CD4-positive, alpha-beta T cell treated with Interleukin-17A for 4 hours (primary cell): ENCODE measurements at places on chromosomes 16 and 17.

GRCh38 chr17:33178681-33179080 lies 114.4 kb downstream of the ASIC2 start:
- DNase-seq, result no peak

- no peak for DNase-seq
These were observed 23.7 kb upstream of the DRG2 start for GRCh38 chr17:18064053-18064452.

DNA sequence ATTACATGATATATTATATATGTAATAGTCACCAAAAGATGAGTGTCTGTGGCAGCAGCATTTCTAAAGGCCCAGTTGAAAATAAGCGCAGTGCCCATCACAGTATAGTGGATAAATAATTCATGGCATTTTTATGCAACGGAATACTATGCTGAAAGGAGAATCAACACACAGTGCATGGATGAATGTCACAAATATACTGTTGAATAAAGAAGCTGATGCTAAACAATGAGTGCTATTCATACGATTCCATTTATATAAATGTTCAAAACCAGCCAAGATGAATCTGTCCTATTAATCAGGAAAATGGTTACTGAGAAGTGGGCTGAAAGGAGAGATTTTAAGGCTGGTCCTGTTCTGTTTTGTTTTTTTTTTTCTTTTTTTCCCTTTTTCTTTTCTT lies 61.6 kb downstream of the HSD17B2 start:
- no peak for DNase-seq

DNA sequence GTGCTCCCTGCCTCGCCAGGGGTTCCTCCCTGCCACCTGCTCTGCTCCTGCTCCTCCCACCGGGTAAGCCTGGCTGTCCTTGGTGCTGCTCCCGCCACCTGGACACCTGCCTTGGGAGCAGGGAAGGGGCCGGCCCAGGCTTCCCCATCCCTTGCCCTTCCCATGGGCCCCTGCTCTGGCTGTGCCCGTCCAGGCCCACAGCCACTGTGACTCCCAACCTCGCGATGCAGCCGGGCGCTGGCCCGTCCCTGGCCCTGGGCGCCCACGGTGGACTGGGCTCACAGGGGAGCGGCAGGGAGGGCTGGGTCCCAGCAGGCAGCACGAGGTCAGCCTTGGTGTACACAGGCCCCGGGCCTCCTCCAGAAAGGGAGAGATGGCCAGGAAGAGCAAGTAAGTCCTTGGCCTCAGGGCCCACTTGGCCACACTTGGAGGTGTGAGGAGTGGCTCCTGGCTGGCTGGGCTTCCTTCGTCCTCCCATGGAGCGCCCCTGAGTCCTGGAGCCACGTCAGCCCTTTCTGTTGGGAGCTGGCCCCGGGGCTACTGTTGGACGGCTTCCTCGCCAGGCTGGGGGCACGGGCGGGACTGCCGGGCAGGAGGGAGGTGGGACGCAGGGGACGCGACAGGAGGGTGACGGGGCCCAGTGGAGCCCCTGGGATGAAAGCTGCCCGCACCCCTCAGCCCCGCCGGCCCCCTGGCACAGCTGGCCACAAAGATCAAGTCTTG lies 15.3 kb downstream of the ENGASE start:
- DNase-seq, result no peak

- no peak for DNase-seq
These were observed 50.9 kb downstream of the CYB561 start for GRCh38 chr17:63395075-63395805.
